Occipital lobe (tissue), 3 donors: ENCODE measurements at places on chromosomes 3 and 15.

- no peak for DNase-seq
These were observed 15.9 kb upstream of the CHST2 start for GRCh38 chr3:143103652-143104051.

DNA sequence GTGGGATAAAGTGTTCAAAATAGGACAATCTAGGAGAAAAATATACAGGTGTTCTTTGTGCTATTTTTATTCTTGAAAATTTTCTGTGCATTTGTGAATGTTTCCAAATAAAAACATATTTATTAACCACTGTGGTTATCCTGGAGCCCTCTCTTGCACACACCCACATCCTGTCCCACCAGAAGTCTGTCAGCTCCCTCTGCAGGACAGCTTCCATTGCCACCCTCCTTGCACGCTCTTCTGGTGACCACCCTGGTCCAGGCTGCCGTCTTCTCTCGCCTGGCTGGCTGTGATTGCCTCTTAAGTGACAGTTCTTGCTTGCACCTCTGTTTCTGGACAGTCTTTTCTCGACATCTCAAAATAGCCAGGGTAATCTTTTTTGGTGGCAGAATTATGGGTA, 394.0 kb downstream of the LRTM1 start:
- DNase-seq, result no peak

GRCh38 chr15:60093273-60094067, 89.4 kb downstream of the FOXB1 start:
- DNase-seq, result no peak

GRCh38 chr3:36416599-36416998, 36.3 kb downstream of the STAC start:
- no peak for DNase-seq

- DNase-seq, result no peak
These were observed 76.7 kb downstream of the SST start for GRCh38 chr3:187593451-187593850.

DNA sequence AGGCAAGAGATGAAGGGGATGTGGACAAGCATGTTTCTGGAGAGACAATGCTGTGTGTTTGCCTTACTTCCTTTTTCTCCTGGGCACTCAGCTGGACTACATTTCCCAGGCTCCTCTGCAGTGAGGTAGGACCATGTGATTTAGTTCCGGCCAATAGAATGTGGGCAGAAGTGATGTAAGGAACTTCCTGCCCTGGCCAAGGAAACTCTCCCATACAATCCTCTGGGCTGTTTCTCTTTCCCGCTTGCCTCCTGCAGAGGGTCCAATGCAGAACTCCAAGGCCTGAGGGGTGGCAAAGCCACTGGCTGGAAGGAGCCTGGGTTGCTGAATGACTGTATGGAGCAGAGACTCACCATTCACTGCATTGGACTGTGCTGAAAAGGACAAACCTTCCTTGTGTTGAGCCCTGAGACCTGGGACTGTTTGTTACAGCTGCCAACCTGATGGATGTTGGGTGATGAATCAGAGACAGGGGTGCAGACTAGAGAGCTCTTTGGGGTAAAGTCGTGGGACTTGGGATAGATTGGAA, 82.7 kb upstream of the SLC6A6 start:
- DNase-seq, result no peak

GRCh38 chr3:30952786-30953185, 58.3 kb upstream of the GADL1 start:
- no peak for DNase-seq

- no peak for DNase-seq
These were observed 305.4 kb downstream of the MEX3B start for GRCh38 chr15:81740416-81740815.

DNA sequence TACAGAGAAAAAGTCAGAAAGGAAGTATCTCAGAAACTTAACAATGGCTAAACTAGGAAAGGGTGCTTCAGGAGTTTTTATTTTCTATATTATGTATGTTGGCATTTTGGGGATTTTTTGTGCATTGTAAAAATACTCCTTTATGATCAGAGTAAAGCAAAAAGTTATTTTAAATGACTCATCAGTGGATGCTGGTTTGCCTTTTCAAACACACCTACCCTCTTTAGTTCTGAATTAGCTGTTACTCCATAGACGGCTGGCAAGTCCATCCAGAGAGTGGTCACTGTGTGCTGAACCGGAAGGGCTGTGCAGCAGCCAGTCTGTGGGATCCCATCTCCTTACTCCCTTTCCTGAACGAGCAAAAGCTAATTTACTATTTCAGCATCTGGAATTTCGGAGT, 942 bp downstream of the CCR9 start:
- no peak for DNase-seq

DNA sequence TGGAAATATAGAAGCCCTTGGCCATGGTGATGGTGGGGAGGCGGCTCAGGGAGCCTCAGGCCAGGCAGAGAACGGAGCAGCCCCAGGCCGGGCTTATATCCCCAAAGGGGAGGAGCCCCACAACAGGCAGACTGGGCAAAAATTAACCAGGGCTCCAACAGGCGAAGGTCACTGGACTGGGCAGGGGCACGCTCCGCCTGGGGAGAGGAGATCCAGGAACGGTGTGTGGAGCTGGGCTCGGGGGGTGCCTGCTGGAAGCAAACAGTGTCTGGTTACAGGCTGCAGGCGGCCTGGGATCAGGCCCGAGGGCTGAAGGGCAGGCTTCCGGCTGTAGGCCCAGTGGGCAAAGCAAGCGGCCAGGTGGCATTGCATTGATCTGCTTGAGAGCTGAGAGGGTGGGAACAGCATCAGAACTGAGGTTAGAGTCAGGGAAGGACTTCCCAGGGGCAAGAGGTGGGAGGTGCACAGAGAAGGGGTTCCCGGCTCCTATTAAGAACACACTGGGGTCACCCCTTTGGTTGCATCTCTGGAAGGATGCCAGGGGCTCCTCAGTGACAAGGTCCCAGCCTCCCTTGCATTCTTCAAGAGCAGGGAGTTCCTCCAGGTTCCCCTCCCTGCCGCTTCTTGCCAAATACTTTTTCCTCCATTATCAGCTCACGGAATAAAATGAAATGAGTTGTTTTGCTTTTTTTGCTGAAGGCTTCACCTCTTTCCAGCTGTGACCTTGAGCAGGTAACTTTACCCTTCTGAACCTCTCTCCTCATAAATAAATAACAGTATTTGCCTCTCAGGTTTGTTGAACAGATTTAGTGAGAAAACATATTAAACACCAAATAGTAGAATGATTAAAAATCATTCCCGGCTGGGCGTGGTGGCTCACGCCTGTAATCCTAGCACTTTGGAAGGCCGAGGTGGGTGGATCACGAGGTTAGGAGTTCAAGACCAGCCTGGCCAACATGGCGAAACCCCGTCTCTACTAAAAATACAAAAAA, 7.8 kb downstream of the ANPEP start:
- DNase-seq, result no peak

DNA sequence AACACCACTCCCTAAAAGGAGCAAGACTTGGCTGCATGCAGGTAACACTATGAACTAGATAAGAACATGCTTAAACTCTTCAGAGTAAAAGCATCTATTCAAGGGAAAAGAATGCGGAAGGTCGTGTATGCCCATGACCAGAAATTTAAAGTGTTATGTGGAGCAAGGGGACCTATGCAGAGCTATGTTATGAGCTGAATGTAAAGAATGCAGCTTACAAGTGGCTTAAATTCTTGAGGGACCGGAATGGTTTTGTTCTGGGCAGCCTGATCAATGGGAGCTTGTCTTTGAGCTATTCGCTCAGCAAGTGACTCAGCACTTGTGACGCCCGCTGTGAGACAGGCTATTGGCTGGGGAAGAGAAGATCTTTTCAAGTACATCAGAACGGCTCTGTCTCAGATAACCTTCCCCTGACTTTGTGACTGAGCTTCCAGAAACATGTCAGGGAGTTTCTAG, 367.5 kb upstream of the THBS1 start:
- no peak for DNase-seq

GRCh38 chr15:95880630-95881029, 449.9 kb upstream of the NR2F2 start:
- DNase-seq, result no peak

- DNase-seq, result no peak
These were observed 26.5 kb downstream of the DUOX2 start for GRCh38 chr15:45087513-45087912.

DNA sequence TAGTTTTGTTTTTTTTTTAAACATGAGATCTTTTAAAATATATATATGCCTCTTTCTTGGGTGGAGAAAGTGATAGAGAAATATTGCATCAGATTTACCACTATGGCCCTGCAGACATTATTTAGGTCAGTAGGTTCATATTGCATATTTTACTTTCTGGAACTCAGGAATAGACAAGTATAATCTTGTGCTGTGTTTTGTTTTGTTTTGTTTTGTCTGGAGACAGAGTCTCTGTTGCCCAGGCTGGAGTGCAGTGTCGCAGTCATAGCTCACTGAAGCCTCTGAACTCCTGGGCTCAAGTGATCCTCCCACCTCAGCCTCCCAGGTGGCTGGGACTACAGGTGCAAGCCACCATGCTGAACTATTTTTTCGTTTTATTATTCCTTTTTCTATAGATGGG, 21.5 kb upstream of the DUT start:
- no peak for DNase-seq

GRCh38 chr3:134427400-134428111, 53.3 kb upstream of the AMOTL2 start:
- no peak for DNase-seq

DNA sequence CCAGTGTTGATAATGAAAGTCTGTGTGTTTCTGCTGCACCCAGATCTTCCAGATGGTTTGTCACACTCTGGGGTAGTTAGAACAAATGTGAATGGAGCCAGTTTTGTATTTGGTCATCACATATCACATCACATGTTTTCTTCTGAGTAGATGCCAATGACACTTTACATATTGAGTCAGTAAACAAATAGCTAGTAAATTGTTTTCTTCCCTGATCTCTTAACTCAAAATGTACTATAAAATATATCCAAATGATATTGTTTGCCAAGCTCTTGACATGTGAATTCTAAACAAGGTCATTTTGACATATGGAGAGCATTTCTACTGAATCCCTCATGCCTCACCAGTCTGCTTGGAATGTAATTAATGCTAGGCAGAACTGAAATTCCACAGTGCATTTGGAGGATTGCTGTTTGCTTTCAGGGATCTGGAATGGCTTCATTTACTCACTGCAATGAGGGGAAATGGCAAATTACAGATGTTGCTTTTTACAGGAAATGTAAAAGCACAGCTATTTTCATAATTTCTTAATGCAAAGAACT, 45.0 kb downstream of the PDHB start:
- DNase-seq, result no peak

DNA sequence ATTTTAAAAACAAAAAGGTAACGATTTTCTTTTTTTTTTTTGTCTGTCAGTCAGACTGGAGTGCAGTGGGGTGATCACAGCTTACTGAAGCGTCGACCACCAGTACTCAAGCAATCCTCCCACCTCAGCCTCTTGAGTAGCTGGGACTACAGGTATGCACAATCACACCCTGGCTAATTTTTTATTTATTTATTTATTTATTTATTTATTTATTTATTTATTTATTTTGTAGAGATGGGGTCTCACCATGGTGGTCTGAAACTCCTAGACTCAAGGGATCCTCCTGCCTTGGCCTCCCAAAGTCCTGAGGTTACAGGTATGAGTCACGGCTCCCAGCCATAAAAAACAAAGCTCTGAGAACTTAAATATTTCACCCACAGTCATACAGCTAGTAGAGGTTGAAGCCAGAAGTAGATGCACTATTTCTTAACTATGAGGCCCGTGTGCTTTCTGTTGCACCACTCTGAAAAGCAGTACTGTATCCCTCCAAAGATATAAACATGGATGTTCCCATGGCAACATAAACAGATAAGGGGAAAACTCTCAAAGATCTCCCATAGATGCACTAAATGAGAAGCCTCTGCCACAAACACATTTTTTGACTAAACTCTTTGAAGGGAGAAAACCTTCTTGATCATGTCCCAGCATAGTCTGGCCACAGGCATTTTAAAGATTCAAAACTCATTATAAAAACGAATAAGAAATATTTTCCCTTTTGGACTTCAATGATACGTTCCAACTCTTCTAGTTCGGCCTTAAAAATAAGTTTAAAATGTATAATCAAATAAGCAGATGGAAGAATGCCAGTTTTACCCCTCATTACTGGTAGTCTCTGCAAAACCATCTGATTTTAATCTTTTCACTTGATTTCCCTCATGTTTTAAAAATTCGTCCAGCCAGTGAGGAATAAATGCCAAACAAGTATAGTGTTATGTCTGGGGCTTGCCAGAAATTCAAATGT, 162.3 kb upstream of the ARHGEF26 start:
- DNase-seq, result no peak

DNA sequence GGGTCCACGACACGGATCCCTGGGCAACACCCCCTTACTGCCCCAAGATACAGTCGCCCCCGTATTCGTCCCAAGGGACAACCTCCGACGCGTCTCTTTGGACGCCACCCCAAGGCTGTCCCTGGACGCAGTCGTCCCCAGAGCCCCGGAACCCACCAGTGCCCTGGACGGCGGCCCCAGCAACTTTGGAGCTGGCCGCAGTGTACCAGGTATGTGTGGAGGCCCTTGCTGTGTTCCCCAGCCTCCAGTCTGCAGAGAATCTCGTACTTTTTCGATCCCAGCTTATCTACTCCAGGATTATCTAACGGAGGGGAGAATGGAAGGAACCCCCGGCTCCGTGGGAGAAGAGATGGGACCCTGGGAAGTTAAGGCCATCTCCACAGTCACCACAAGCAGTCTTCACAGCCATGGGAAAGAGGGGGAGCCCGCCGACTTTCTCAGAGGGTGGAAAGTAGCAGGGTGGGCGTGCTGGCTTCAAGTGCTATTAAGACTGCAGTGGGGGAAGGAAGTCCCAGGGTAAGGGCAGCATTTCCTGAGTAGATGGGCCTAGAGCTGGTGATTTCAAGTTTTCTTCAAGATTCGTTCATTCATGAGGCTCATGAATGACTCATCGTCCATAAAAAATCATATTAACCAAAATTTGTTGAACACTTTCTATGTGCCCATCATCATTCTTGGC, 1.1 kb downstream of the MESP2 start:
- no peak for DNase-seq

- DNase-seq, result no peak
These were observed 15.5 kb upstream of the CTSH start for GRCh38 chr15:78960308-78960707.

DNA sequence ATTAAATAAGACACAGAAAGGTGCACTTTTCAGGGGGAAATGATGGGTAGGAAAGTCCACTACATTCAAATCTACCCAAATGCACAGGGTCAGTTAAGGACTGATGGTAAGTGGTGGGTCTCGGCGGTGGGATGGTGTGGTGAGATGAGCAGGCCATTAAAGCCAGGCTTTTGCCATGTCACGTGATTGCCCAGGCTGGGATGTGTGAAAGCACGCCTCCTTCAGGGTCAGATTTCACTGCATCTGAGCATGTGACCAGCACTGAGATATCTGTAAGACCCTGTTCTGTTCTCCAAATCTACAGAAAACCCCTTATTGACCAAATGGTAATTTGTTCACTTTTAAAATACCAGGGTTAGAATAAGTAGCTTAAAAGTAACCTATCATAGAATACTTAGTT, 301.5 kb downstream of the MEX3B start:
- no peak for DNase-seq

- DNase-seq, result no peak
These were observed 109.6 kb downstream of the ADAMTS9 start for GRCh38 chr3:64578062-64578770.
